HL-60 (cell line): ENCODE measurements at places on chromosomes 4 and X.

DNA sequence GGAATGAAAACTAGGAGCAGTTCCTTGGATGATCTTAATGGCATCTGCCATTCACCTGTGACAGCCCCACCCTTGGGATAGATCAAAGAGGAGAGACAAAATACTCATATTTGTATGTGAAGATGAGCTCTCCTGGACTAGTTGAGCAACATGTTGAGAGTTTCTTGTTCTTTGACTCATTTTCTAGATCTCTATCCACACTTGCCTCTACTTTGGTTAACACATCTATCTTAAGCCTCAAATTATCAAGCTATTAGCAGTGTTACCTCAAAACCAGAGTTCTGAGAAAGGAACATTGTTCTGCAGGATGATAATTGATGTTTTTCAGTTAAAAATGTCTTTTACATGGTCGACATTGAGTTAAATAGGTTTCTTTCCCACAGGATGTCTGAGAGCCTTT lies 94.2 kb upstream of the TEX13D start:
- no peak for DNase-seq

DNA sequence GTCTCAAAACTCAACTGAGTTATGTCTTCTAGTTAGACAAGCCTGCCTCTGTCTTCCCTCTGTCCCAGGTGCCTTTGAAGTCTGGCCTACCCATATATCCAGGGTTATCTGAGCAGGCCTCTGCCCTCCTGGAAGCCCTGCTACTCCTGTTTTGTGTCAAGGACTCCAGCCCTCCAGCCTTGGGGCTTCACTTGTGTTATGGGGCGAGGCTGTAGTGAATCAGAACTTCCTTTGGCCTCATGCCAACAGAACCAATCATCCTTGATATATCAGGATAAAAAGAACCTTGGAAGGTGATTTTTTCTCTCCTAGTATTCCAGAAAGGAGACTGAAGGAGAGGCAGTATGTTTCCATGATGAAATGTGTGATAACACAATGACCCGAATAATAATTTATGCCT lies 8.9 kb upstream of the ADGRG4 start:
- DNase-seq = no peak

DNA sequence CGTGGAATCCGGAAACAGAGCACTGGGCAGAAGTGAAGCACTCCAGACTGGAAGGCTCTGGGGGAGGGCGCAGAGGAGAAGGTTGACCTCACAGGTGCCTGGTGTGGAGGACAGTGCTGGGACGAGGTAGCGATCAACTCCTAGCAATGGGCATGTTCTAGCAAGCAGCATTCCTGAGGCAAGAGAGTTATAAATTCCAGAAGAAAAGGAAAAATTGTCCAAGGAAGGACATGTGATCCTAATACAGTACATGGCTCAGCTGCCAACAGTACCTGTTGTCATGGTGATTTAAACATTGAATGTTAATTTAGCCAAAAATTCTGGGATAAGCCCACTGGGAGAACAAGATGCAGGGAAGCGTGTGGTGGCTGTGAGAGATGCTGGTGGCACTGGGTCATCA lies 8.2 kb downstream of the ARHGAP4 start:
- peak; percentile 13 for DNase-seq

DNA sequence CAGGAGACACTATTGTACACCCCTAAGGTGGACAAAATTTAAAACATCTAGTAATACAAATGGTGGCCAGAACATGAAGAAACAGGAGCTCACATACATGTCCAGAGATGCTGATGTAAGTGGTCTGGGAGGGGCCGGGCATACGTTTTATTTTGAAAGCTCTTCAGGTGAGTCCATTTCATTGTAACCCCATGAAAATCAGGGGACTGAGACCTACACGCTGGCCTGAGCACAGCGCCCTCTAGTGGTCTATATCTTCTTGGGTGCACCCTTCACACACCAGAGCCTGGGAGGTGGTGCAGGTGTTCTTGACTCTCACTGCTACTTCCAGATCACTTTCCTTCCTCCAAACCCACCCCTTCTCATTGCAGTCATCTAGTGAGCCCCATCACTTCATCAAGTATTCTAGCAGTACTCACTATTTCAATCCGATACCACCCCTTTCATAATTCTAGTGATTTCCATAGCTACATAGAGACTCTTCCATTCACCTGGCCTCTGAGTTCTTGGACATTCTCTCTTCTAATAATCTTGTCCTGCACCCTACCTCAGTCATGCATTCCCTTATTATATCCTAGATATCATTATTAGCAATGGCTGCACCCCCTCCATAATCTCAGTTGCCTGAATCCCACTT lies 4.3 kb upstream of the TLR6 start:
- peak; percentile 53 for DNase-seq

- DNase-seq = no peak
These were observed 87.0 kb downstream of the RNF150 start for GRCh38 chr4:141046255-141046654.

- DNase-seq = no peak
These were observed 314 bp downstream of the P2RY8 start for GRCh38 chrX:1536712-1537030.

- DNase-seq = no peak
These were observed 32.0 kb downstream of the DAPP1 start for GRCh38 chr4:99848591-99849001.

- DNase-seq = no peak
These were observed 98.2 kb downstream of the MAGEC1 start for GRCh38 chrX:142001934-142002333.

GRCh38 chrX:82945332-82945731 lies 562.8 kb upstream of the POU3F4 start:
- no peak for DNase-seq

GRCh38 chr4:113436360-113436759 lies 325.2 kb downstream of the CAMK2D start:
- DNase-seq = no peak
